Esophagus squamous epithelium (tissue), 5 donors: ENCODE measurements at places on chromosomes 4 and X.

- DNase-seq: no peak
These were observed 24.5 kb upstream of the CPLX1 start for GRCh38 chr4:850323-850945.

- no peak for DNase-seq
These were observed 54.8 kb upstream of the MAGEB16 start for GRCh38 chrX:35743331-35743730.

GRCh38 chrX:71619986-71620385 lies 1.7 kb upstream of the CXCR3 start:
- DNase-seq: no peak

GRCh38 chr4:67762086-67762485 lies 7.9 kb upstream of the GNRHR start:
- DNase-seq: no peak

- no peak for DNase-seq
These were observed 893.9 kb downstream of the PCDH7 start for GRCh38 chr4:31613946-31614623.

DNA sequence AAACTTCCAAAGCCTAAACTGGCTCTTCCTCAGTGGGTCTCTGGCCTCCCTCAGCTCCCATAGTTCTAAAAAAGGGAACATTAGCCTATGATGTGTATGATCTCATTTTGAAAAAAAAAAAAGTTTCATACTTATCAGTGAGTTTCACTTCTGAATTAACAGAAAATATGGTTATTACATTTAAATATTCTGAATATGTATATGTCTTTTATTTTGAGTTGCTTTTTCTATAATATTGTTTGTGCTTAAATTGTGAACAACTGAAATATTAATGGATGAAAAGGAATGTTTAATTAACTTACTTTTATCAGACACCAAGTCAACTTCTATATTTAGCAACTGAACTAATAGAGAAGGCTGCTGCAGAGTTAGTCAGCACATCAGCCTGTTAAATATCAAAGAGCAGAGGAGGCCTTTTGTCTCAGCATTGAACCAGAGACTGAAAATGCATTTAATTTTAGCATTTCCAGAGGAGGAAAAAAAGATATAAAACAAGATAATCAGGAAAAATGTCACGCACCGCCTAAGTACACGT lies 20.4 kb upstream of the FHL1 start:
- no peak for DNase-seq

GRCh38 chr4:147012059-147012707 lies 66.5 kb upstream of the TTC29 start:
- no peak for DNase-seq

- DNase-seq: no peak
These were observed 56.8 kb upstream of the PRDX4 start for GRCh38 chrX:23610495-23610894.

GRCh38 chrX:9644335-9644734 lies 121.3 kb downstream of the GPR143 start:
- no peak for DNase-seq

DNA sequence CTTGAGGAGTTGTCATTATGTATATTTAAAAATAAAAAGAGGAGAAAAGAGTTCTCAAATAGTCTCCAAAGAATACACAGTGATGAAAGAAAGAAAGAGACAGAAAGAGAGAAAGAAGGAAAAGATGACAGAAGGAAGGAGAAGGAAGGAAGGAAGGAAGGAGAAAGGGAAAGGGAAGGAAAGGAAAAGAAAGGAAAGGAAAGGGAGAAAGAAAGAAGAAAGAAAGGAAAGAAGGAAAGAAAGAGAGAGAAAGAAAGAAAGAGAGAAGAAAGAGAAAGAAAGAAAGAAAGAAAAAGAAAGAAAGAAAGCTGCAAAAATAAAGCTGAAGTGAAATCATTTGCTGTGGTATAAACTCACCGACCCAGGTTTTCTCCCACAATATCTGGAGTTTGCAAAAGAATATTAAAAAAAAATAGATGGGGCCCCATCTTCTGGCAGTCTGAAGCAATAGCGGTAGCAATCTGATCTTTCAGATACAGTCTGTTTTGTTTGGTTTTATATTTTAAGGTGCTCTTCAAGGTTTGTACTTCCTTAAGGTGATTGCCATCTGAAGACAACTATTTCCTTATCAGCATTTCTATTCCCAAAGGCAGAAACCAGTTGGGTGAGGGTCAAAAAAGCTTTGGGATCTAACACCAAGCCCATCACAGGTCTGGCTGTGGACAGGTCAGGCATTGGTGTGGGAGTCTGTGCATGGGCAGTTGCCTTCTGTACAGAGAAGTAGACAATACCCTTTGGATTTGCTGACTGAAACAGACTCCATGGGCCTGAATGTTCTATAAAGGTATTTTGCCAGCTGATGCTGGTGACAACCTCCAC lies 160.4 kb downstream of the CPEB2 start:
- DNase-seq: no peak

GRCh38 chr4:150867148-150867547 lies 147.9 kb downstream of the LRBA start:
- no peak for DNase-seq

- no peak for DNase-seq
These were observed 65.0 kb downstream of the ZFX start for GRCh38 chrX:24214568-24214967.

DNA sequence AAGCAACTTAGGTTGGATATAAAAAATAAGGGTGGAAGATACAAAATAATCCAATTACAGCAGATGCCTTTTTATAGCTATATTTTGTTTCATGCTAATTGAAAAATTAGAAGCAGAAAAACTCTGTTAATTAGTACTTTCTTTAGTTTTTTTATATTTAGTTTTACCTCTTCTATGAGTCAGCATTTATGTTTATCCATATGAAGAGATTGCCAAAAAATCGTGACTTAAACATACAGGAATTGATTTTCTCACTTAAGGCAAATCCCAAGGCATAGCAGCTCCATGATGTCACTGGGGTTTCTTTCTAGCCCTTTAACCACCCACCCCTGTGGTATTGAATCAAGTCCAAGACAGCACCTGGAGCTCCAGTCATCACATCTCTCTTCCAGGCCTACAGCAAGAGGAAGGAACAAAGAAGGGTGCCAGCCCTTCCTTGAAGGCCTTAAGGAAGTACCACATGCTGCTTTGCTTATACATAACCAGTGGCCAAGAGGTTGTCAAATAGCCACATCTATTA lies 365.8 kb upstream of the TENM3 start:
- DNase-seq: no peak

DNA sequence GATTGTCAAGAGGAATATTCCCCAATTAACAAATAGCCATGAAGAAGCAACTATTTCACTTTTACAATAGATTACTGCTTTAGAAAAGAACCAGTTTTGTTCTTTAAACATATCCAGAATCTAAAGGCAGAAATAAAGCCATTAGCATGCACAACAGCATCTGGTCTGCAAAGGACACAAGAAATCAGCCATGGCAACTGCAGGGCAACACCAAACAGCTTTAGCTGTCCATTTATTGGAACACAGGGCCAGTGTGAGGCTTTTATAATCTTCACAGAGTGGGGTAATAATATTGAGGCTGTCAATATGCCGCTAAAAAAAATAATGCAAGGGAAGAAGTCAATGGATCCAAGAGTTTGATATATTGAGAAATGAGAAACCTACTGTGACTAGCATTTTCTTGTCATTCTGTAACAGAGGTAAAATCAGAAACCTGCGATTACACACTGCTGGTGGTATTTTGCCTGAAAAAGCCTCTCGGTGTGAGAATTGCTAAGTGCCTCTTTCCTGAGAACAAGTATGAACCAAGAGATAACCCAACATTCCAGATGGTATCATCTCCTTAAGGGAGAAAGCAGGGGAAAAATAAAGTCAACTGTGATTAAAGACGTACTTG lies 2.7 kb upstream of the BANK1 start:
- no peak for DNase-seq

GRCh38 chrX:75963774-75964173 lies 178.7 kb upstream of the MAGEE2 start:
- DNase-seq: no peak

- no peak for DNase-seq
These were observed 1.0 kb downstream of the SHISA3 start for GRCh38 chr4:42398171-42398870.

DNA sequence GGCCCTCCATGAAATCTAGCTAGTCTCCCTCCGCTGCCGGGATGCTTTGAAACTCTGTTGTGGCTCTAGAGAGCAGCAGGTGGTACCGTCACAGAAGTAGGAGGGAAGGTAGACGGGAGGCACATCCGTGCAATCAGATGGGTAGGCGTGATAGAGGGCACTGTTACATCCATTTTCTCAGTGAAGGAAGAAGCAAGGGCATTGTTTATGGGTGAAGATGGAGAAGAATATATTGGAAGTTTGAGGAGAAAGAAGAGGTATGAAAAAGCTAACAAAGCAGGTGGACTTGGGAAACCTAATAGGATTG lies 1.3 kb downstream of the ANAPC4 start:
- no peak for DNase-seq

- no peak for DNase-seq
These were observed 300.9 kb downstream of the SPIN4 start for GRCh38 chrX:63050225-63050624.

GRCh38 chr4:130628531-130628930 lies 1532.6 kb downstream of the C4orf33 start:
- no peak for DNase-seq

DNA sequence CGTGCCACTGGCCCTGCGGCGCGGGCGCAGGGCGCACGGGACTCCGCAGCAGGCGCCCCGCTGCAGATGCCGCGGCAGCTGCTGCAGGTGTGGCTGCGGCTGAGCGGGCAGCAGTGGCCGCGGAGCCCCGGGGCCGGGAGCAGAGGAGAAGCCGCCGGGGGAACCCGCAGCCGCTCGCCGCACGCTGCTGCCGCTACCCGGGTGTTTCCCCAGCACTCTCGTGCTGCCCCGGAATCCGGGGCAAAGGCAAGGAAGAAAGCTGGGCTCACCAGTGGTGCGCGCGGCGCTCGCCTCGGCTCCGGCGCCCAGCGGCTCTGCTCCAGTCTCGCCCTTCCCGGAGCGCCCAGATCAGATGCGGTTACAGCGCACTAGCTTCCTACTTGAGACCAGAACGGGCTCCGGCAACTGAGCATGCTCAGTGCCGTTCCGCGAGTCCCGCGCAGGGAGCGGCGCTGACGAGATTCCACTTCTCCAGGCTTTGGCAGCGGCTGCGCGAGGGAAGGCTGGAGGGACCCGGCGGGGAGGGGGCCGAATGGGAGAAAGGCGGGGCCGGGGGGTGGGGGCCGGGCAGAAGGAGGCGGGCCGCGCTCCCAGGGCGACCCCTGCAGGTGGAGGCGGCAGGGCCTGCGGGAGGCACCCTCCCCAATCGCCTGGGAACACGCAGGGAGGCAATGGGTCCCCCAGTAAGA lies at the start of gene APBB2:
APBB2 (minus strand) TSS at position 407 of the 689 bp plus-strand sequence. CDS start 181,288 bp downstream, outside the sequence.
- peak; percentile 27 for DNase-seq

DNA sequence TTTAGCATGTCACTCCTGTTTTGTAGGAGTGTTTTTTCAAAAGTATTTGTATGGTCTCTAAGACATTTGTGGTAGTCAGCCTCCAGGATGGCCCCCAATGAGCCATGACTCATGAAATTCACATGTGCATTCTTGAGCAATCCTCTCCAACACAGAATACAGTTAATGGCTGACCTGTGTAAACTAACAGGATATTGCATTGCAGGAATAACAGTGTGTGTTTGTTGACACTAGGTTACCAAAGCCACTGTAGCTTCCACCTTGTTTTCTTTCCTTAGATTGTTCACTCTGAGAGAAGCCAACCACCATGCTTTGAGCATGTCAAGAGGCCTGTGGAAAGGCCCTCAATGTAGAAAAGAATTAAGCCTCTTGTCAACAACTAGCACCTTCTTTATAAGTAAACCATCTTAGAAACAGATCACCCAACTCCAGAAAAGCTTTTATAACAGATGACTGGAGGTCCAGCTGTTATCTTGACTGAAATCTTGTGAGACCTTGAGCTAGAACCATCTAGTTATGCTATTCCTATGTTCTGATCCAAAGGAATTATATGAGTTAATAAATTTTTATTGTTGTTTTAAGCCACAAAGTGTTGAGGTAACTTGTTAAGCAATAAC lies 28.5 kb downstream of the TBCK start:
- no peak for DNase-seq

- no peak for DNase-seq
These were observed 186.0 kb downstream of the CRLF2 start for GRCh38 chrX:1026263-1027015.

DNA sequence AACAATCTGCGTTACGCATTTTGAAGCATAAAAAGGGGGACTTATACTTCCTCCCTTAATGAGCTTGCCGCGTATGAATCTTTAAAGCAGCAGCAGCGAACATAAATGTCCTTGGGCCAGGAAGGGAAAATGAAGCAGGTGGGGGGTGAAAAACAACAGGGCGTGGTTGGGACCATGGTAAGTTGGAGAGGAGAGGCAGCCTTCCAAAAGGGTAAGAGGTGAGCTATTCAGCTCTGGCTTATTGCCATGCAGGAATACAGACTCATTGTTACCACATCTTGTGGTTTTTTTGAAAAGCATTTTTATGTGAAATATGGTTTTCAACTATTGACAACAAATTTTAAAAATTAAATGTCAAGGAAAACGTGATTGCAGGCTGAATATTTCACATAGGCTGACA lies 710.7 kb upstream of the FAM241A start:
- DNase-seq: no peak

DNA sequence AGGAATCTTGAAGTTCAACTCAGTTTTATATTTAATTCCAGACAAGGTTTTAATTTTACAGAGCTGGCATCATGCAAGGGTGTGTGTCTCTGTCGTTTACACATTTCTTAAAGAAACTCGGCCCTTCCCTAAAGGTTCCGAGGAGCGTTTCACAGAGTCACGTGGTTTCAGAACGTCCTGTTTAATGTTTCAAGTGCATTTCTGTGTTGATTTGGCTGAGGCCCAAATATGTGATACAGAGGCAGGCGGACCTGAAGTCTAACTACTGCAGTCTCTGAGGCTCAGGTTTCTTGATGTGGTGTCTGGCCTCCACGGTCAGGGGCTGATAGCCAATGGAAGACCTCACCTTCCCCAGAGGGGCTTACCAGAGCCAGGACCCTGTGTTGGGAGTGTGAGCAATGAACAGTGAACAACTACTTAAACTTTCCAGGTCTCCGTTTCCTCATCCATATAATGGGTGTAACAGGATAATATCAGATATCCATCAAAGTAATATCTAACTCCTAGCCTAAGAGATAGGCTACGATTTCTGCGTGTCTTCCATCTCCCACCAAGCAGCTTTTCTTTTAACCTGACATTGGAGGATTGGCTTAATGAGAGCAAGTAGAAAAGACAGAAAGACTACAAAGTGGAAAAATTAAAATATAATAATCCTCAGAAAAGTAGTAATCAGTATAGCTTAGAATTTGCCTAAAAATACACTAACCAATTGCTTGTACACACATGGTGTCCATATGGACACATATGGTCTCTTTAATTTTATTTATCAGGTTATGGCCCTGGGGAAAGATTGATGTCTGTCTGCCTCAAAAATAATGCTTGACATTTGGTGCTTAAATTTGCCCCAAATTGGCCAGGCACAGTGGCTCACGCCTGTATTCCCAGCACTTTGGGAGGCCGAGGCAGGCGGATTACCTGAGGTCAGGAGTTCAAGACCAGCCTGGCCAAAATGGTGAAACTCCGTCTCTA lies 50.0 kb upstream of the TRIM2 start:
- no peak for DNase-seq

- DNase-seq: no peak
These were observed 4.9 kb upstream of the TMEM33 start for GRCh38 chr4:41930139-41930831.

- DNase-seq: no peak
These were observed at the start of gene ITGB1BP2 for GRCh38 chrX:71301195-71301924. ITGB1BP2 (plus strand) TSS chrX:71301750; CDS start chrX:71301807, 57 bp downstream.

- DNase-seq: no peak
These were observed 863 bp downstream of the CPE start for GRCh38 chr4:165379678-165380064.

- DNase-seq: no peak
These were observed 349.2 kb downstream of the BMPR1B start for GRCh38 chr4:95107004-95107403.
